IPS-NIHi11 (cell line): ENCODE measurements at places on chromosomes 16 and 17.

GRCh38 chr17:10119203-10120108 is 79.0 kb downstream of the GAS7 start:
- DNase-seq: peak; percentile 42

GRCh38 chr16:24262816-24263215 is 6.7 kb downstream of the CACNG3 start:
- DNase-seq: no peak

DNA sequence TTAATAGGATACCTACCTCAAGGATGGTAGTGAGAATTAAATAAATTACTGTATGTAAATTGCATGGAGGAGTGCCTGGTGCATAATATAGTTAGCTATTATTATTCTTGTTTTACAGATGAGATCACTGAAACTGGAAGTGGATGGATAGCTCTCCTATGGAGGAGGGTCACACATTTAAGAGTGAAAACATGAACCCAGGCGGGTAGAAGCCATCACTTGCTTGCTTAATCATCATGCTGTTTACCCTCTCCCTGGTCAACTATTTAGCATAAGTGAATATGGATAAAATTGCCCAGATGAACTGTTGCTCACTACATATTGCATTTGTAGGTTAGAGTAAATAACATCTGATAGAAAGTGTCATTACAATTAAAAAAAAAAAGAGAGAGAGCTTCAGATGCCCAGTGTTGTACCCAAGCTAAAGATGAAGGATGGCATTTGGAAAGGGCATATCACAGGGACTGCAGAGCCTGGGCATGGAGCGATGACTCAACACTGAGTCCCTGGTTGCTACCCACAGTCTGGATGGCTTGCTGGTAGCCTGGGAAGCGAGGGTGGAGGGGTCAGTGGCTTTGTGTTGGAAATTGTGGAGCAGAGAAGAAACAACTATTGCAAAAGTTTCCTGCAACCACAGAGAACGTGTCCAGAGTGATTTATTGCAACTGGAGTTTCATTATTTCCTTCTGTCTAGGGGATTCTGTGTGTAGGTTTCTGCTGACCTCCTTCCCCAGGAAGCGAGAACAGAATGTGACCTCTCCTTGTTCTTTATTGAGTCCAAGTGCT is 414.4 kb downstream of the SHISA9 start:
- no peak for DNase-seq

DNA sequence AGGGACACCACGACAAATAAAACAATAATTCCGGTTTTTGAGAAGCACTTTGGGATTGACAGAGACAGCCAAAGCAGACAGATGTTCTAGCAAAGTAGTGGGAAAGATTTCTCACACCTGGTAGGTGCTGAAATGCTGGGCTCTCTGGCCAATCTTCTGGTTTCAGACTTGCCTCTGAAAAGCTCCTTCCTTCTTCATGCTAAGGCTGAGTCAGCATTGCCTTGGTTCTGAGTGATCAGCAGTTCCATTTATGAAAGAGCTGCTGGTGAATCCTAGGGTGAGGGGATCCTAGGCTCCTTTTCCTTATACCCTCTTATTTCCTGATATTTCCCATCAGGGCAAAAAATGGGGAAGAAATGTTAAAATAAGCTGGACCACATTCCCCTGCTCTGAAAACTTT is 268.7 kb upstream of the SALL1 start:
- DNase-seq: no peak

GRCh38 chr16:84881702-84882521 is 62.1 kb downstream of the CRISPLD2 start:
- DNase-seq: no peak

GRCh38 chr17:2909846-2910234 is 113.6 kb downstream of the RAP1GAP2 start:
- DNase-seq: no peak

DNA sequence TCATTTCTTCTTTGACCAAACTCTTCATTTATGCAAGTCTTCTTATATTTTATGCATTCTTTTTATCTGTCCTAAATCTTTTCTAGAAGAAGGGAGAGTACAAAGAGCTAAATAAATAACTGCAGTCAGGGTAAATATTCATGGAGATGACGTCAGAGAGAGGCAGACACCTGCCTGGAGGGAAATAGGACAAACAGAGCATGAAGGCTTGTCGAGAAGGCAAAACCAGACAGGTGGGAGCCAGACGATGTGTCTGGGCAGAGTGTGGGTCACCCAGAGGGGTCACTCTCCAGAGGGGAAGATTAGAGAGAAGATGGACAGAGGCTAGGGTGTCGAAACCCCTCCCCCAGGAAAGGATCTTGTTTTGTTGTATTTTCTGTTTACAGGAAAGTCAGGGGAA is 78.3 kb upstream of the RPL38 start:
- DNase-seq: no peak

DNA sequence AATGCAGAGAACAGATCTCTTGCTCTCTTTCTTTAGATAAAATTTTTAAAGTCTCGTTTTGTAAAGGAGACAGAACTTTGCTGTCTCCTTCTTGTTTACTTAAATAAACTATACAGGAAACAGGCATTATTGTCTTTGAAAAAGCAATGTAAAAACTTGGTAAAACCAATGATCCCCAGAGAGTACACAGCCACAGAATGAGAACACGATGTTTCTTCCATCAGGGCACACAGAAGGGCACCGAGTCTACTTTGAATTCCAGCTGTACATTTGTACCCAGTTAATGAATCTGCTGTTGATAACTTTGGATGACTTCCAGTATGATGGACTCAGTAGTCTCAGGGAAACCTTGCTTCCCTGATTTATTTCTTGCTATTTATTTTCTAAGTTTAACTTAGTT is 8.1 kb upstream of the TMEM100 start:
- no peak for DNase-seq

DNA sequence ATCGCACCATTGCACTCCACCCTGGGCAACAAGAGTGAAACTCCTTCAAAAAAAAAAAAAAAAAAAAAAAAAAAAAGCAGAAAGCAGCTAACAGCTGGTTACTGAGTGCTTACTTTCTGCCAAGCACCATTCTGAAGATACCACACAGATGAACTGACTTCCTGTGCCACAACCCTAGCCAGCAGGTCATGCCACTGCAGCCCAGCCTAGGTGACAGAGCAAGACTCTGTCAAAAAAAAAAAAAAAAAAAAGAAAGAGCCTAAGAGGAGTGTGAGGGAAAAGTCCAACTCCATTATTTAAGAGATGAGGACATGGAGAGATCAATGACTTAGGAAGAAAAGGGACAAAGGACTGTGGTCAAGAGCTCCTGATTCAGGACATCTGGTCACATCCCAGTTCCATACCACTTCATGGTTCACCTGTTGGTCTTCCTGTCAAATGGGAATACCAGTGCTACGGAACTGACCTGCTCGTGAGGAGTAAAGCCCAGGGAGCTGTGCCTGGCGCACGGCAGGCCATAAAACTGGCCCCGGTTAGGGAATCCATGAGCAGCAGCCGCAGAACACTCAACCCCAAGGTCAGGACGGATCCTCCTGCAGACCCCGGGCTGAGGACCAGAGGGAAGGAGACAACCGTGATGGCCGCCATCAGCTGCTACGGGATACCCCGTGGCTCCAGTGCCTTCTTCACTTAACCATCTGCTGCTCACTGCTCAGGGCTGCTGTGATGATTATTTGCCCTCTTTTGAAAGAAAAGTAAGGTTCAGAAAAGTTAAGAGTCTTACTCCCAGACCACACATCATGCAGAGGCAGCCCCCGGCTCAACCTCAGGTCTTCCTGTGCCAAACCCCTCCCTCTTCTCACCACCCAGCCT is 950 bp downstream of the KLHDC4 start:
- no peak for DNase-seq

DNA sequence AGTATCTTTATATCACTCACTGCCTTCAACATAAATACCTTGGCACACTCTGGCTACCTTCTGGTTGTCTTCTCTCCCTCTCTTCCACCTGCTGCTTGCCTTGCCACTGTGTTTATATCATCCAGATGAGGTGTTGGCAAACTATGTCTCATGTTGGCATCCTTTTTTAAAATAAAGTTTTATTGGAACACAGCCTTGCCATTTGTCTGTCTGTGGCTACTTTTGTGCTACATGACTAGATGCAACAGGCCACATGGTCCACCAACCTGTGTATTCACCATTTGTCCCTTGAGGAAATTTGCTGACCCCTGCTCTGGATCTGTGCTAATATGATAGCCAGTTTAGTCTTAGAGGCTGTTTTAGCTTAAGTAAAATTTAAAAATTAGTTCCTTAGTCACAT is 36.8 kb downstream of the NSRP1 start:
- DNase-seq: no peak

- DNase-seq: no peak
These were observed 14.2 kb upstream of the SLC6A2 start for GRCh38 chr16:55641430-55642056.

DNA sequence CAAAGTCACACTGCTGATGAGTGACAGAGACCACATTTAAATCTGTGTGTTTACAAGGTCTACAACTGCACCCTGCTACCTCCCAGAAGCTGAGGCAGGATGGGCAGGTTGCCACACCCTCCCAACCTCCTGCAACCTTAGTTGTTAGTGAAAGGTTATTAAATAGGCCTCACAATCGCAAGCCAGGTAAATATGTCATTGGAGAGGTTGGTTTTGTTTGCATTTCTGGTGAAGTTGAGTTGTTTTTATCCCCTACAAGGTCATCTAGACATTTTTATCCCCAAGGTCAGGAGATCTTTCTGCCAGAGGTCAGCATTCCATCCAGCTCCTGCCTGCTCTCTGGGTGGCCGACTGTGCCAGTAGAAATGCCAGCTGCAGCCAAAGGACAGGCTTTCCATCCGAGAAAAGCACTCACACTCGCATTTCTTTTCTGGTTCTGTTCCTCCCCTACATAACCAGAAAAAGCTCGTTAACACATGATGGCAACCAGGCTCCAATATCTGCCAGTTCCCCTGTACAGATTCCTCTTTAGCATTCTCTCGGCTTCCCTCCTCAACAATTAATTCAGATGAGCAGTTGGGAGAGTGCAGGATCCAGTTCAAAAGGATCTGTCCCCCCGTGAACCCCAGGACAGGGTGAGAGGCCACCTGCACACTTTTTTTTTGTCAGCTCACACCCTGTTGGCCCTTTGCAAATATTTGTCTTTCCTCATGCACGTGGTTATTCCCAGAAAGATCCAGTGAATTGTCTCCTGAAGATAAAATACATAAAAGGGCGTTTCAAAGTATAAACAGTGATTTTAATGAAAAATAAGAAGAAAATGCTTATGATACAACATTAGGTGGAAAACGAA is 562.8 kb downstream of the MAF start:
- no peak for DNase-seq

GRCh38 chr16:84460406-84461028 is 43.9 kb downstream of the MEAK7 start:
- DNase-seq: no peak

GRCh38 chr16:86353148-86353547 is 157.2 kb upstream of the FOXF1 start:
- no peak for DNase-seq

- no peak for DNase-seq
These were observed 200.6 kb downstream of the XYLT1 start for GRCh38 chr16:17270111-17270510.

GRCh38 chr17:28549236-28550132 is 2.9 kb downstream of the UNC119 start:
- peak; percentile 2 for DNase-seq

DNA sequence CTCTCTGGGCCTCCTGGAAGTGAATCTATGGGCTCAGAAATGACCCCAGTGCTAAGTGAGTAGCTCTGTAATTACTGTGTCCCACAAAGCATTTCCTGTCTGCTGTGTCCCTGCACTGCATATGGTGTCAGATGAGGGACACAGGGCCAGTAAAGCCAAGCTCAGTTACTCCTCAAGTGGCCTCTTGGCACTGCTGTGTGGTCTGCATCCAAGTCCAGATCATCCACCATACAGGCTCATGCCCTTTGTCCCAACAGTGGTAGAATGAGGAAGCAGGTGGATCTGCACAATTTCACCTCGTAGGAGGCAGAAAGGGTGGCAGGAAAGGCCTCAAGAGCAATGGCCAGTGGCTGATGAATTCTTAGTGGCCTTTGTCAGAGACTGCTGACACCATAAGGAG is 146.8 kb downstream of the SOX9 start:
- DNase-seq: no peak

DNA sequence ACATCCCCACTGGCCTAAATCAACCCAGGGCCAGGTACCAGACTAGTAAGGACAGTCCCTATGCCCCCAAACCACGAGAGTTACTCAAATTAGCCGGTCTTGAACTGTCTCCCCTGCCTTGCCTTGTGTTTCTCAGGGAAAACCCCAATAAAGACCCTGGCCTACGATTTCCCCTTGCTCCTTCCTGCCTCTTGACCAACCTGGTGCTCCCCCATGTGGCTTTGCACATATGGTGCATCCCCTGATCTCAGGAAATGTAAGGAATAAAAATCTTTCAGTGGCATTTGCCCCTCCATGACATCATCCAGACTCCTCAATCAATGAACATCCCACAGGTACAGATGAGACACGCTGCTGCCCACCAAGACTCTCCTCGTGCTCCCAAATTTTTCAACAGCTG is 87.9 kb downstream of the ZNF18 start:
- peak; percentile 53 for DNase-seq

DNA sequence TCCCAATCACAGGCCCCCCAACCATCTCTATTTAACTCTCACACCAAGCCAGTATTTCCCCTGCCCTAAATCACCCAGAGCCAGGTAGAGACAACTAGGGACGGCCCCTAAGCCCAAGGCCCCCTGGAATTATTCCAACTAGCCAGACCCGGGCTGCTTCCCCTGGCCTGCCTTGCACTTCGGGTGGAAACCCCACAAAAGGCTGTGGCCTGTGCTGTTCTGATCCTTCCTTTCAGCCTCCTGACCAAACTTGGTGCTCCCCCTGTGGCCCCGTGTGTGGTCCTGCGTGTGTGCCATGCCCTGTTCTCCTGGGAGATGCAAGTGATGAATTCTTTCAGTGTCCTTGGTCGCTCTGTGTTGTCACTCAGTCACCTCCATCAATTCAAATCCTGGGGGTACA is 14.9 kb downstream of the CCL17 start:
- no peak for DNase-seq

DNA sequence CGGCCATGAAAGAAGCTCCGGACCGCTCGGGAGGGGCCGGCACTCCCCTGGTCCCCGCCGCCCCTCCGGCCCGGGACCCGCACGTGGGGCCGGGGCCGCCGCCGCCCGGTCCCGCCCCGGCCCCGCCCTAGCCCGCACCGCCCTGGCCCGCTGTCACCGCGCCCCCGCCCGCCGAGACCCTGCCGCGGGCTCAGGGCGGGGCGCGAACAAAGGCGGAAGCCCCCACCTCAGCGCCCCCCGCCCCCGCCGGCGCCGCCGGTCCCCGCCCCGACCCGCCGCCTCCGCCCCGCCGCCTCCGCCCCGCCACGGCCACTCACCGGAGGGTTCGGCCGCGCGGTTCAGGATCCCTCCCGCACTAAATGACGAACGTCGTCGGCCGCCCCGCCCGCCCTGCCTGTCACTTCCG is at the start of gene ARHGDIA:
Gene ARHGDIA, minus strand, starts transcription at position 357 of the 406 bp plus-strand sequence. CDS start 1,407 bp downstream, outside the sequence.
- DNase-seq: peak; percentile 60

DNA sequence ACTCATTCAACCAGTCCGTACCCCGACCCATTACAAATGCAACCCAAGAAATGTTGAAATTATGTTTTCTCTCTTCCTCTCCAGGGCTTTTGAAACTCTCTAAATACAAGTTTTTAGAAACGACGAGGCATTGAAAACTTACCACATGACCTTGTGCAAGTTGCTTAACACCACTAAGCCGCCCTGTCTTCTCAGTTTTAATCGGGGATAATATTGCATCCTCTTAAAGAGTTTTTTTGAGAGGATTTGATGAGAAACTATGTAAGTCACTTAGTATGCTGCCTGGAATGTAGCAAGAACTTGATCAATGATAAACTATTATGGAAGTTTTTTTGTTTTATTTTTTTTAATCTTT is 149.0 kb upstream of the FAM20A start:
- no peak for DNase-seq
